SIG-M5 (cell line): ENCODE measurements at places on chromosomes 3 and 15.

DNA sequence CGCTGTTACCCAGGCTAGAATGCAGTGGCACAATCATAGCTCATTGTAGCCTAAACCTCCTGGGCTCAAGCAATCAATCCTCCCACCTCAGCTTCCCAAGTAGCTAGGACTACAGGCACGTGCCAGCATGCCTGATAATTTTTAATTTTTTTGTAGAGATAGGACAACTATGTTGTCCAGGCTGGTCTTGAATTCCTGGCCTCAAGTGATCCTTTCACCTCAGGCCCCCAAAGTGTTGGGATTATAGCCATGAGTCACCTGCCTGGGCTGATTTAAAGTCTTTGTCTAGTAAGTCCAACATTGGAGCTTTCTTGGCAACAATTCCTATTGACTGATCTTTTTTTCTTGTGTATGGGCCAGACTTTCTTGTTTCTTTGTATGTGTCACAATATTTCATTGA lies 28.1 kb downstream of the SPINK8 start:
- no peak for DNase-seq

DNA sequence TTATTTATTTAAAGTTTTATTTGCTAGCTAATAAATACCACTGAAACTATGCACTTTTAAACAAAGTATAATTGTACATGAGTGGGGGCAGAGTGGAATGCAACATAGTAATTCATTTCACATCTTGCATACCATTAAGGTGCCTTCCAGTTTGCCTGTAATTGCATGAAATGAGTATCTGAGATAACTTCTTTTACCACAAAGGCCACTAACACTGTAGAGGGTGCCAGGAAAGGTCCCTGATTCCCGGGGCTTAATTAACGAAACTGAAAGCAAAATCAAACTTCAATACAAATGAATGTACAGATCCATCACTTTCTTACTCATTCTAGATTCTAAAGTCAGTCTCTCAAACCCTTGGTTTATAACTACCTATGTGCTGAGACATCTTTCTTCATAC lies 2.1 kb downstream of the CD47 start:
- DNase-seq: no peak

DNA sequence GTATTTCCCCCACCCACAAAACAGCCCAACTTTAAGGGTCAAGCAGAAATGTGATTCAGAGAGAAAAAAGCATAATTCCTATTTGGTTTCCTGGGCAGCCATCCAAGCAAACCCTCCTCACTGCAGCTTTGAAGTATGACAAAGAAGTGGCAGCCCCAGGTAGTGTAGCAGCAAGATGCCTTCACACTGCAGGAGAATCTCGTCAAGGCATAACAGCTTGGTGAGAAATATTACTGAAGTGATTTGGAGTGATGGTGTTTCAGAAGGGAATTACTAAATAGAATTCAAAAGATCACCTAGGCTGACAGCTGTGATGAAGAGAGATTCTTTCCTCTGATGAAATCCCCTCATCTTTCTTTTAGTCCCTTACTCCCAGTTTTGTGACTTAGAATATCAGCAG lies 173.9 kb downstream of the PYDC2 start:
- no peak for DNase-seq

- DNase-seq: no peak
These were observed 6.3 kb upstream of the GALNT15 start for GRCh38 chr3:16168211-16168610.

DNA sequence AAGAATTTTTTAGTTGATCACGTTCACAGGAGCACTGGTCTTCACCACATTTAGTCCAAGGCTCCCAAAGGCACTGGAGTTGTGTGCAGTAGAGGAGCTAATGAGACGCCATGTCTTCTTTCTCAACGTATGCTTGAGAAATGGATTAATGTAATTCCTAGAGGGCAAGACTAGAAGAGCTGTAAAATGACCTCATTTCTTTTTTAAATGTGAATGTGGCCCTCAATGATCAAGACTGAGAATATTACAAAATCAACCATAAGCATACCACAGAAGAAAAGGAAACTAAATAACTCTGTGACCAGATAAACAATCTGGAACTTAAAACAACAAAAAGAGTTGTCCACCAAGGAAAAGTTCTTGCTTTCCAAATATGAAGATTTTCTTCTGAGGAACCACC lies 112.1 kb upstream of the THBS1 start:
- no peak for DNase-seq

GRCh38 chr3:101842245-101842934 lies 6.9 kb upstream of the NFKBIZ start:
- no peak for DNase-seq

- no peak for DNase-seq
These were observed 591.2 kb downstream of the RSL24D1 start for GRCh38 chr15:54605556-54605955.

DNA sequence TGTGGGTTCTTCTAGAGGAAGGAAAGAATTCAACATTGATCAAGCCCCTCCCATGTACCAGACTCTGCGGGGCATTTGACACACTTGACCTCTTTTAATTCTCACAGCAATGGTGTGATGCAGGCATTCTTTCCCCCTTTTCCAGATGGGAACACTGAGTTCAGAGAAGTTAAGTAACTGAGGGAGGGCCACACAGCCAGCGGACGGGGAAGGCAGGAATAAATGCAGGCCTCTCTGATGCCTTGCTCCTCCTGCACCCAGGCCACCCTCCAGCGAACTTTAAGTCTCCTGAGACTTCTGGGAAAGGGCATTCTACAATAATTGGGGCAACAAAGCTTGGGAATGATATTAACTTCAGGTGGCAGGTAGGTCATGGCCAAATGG lies 227.4 kb downstream of the UACA start:
- no peak for DNase-seq

DNA sequence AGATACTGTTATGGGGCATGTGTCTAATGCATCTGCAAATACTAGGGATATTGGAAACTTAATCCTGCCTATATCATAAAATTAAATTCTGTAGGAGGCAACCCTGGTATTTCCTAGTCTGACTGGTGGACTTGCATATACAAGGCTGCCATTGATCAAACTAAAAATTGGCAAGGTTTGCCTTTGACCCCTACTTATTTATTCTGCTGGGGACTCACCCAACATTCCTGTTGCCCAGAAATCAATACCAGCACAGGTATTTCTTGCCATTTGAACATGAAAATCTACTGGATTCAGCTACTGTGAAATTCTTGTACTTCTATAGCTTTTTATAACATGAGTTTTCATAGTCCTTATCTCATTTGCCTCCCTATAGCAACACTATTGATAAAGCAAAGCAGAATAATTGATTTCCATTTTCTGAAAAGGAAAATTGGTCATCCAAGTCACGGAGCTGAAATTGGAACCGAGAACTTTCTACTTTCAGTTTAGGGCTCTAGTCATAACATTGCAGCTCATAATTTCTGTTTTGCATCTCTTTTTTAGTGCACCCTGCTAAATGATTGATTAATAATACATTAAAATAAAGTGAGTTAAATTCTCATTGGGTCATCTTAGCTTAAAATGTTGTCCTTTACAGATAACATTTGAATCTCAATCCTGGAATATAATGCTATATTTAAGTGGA lies 365.2 kb downstream of the MFSD1 start:
- no peak for DNase-seq
